ENCODE measurements at places on chromosomes 16 and 17.
A peak's percentile ranks its signal among the peaks of the same experiment; 100 is the strongest.

DNA sequence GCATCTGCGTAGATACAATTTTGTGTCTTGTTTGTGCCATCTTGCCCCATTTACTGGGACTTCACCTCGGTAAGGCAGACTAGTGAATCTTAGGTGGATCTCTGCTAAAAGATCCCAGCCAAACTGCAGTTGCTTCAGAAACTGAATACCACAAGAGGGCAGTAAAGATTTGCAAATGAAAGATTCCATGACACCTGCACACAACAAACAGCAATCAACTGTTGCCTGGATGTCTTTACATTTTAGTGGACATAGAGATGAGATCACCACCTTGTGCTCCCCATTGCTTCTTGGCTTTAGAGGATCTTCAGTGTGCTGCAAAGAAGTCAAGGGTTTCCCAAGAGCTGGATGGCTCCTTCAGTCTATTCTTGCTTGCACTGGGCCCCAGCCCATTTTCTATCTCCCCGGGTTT lies 119.2 kb upstream of the CACNG5 start:
- DNase-seq = no peak

- DNase-seq = no peak
These were observed 65.5 kb upstream of the HSBP1 start for GRCh38 chr16:83742124-83742899.

DNA sequence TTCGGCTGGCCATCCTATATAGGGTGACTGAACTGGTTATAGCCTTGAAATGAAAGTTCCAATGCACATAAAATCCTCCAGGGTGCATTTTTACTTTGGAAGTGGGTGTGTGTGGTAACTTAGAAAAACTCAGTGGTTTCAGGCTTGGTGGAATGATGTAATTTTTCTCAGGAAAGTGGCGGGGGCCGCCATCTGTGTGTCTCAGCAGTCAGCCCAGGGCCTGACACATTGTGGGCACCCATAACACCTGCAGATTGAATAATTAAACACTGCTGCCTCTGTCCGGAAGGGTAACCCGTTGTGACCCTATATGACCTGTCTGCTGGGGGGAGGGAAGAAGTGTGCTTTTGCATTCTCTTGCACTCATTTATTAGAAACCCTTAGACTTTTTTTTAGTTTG lies 2.2 kb upstream of the PDP2 start:
- no peak for DNase-seq

DNA sequence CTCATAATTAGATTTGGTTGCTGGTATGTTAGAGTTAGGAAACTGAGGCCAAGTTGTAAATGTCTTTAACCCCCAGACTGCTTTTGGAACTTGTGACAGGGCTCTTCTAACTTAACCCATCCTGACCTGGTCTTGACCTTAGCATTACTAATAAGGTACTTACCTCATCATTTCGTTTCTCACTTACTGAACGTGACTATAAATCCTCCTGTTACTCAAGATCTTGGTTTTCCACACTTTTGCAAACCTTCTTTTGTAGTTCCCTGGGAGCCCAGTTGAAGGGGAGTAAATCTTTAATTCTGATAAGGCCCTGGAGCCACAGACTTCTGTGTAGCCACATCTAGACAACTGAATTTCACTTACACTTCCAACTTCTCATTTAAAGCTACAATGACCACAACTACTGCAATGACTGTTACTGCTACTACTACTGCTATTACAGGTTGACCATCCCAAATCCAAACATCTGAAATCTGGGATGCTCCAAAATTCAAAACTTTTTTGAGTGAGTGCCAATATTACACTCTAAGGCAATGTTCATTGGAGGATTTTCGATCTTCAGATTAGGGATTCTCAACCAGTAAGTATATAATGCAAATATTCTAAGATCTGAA lies 248.8 kb upstream of the TBX2 start:
- DNase-seq = no peak

DNA sequence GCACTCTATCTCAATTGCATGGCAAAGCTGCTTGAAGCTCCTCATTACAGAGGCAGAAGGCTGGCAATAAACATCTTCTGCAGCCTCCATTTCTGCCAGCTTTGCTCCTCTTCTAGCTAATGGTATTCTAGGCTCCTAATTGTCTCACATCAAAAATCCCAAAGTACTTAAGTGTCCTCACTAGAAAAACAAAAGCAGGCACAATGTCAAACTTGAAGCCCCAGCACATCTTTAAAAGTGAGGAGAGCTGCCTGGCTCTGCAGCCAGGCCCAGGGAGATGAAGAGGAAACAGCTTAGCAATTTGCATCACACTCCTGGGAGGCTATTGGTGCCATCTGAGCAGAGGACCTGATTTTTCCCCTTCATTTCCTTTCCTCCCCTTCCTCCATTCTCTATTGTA lies 197.1 kb downstream of the KCNJ2 start:
- no peak for DNase-seq

GRCh38 chr16:72467157-72467759 lies 295.3 kb upstream of the PMFBP1 start:
- no peak for DNase-seq

DNA sequence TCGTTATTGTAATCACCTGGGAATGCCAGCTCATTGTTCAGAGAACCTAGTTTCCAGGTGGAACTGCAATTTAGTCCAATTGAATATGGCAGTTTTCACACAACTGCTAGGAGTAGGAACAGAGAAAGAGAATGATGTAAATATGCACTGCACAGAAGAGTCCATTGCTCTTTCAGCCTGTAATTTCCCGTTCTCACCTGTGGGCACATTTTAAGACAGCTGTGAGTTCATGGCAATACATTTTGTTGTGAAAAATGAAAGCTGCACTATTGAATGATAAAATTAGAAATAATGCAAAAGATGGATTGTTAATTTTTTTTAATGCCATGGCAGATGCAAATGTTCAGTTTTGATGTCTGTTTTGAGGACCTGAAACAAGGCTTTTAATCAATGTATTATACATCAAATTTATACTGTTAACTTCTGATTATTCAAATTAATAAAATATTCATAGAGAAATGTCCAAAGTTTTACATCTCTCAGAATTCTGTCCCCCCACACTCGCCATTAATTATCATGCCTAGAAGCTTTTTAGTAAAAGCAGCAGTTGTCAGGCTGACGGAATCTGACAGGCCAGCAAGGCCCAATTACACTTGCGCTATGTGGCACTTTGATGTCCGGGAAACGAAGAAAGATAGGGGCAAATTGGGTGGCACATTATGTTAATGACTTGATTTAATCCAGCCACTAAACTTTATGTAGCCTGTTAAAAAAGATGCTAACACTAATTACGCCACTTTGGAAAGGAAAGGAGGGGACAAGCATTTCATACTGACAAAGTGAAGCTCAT lies 72.2 kb downstream of the RPGRIP1L start:
- no peak for DNase-seq

GRCh38 chr16:85844786-85845185 lies 45.3 kb downstream of the COX4I1 start:
- DNase-seq = no peak

GRCh38 chr17:39903158-39903884 lies 15.1 kb downstream of the GSDMB start:
- DNase-seq = no peak

GRCh38 chr17:72643575-72644216 lies 448.8 kb downstream of the SLC39A11 start:
- no peak for DNase-seq

- no peak for DNase-seq
These were observed 8.4 kb upstream of the SREBF1 start for GRCh38 chr17:17845046-17845775.

- peak; percentile 68 for DNase-seq
These were observed 80.0 kb upstream of the NKD1 start for GRCh38 chr16:50467943-50468748.

DNA sequence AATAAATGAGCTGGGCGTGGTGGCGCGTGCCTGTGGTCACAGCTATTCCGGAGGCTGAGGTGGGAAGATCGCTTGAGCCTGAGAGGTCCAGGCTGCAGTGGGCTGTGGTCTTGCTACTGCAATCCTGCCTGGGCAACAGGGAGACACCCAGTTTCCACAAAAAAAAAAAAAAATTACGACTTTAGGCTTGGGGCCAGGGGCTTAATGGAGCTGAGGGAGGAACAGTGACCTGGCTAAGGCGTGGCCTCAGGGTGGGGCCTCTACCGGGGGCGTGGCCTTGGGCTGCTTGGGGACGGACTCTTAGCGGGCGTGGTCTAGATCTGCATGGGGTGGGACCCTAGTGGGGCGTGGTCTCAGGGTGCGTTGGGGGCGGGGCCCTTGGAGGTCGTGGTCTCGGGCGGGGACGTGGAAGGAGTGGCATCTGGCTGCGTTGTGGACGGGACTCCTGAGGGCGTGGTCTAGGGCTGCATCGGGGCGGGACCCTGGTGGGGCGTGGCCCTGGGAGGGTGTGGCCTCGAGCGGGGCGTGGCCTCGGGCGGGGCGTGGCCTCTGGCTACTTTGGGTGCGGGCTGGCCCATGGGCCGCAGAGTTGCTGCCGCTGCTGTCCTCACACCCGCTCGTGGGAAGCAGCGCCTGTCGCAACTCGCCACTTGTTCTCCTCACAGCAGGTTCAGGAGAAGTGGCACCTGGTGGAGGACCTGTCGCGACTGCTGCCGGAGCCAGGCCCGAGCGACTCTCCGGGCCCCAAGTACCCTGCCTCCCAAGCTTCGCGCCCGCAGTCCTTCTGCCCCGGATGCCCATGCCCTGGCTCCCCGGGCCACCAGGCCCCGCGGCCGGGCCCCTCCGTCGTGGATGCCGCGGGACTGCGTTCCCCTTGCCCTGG lies 5.8 kb upstream of the C17orf99 start:
- peak; percentile 98 for DNase-seq

DNA sequence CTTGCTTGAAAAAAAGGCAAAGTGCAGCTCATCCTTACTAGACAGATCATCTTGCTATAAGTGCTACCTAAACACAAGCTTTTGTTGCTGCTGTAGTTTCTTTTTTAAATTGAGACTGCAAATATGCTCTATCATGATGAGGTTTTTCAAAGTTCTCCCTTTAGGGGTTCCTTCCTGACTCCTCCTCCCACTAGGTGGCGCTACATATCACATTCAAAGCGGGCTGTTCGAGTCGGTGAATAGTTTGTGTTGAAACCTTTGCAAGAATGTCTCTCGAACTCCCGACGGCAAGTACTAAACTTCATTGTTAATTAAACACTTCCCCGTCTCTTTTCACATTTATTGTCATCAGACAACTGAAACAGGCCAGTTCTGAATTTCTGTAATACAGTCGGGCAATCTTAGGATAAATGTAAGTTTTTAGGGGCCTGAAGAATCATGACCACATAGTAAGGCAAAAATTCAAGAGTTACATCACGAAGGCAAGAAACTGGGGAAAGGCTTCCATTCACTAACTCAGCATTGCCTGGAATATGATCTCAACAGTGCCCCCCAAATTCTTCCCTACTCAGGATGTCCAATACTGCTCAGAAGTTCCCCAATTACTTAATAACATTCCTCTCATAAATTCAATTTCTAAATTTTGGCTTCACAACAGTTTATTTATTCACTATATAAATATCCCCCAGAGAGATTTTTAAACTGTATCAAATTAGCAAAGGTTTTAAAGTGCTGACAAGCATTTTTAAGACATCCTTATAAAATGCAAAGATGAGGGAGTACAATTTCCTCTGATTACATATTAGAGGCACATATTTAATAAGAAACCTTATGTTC lies 6.7 kb downstream of the HS3ST3A1 start:
- DNase-seq = no peak

- no peak for DNase-seq
These were observed 30.4 kb downstream of the KIAA0513 start for GRCh38 chr16:85057948-85058347.

GRCh38 chr16:55915096-55915827 lies 40.1 kb upstream of the CES5A start:
- DNase-seq = no peak

GRCh38 chr16:56530872-56531271 lies 11.0 kb upstream of the BBS2 start:
- DNase-seq = no peak

DNA sequence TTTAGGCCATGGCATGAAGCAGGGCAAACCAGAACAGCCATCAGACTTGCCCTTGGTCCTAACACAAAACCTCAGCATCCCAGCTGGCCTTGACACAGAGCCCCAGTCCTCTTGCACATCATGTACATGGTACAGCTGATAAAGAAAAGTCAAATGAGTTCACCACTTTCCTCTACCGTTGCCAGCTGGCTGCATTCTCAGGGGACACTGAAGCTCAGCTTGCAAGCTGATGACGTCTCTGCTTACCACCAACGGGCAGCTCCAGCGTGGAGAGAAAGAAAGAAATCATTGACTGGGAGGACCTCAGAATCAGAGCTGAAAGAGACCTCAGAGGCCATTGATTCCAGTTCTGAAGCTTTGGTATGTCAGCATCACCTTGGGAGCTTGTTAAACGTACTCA lies 80.7 kb upstream of the CES5A start:
- DNase-seq = no peak

- DNase-seq = no peak
These were observed 17.7 kb downstream of the G6PC3 start for GRCh38 chr17:44088254-44088653.

- DNase-seq = peak; percentile 57
These were observed 30.0 kb downstream of the IL21R start for GRCh38 chr16:27431773-27432532.

GRCh38 chr16:17476414-17477259 lies 5.9 kb upstream of the XYLT1 start:
- DNase-seq = no peak

GRCh38 chr17:17079761-17080160 lies 37.5 kb downstream of the MPRIP start:
- peak; percentile 69 for DNase-seq

DNA sequence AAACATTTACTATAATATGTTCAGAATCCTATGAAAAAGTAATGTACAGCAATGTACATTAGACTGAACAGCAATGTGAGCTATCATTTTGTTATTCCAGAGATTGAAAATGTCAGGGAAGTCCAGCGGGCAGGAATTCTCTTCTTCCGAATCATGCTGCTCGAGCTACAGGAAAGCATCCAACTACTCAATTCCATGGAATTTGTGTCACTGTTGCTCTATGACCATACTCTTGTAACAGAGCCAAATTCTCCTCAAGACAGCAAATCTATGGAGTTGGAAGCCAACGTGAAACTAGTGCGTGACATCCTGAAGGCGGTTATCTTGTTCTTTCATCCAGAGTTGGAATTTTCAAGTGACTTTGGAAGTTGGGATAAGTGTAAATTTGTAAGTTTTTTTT lies 24.8 kb upstream of the NSRP1 start:
- DNase-seq = no peak

- DNase-seq = no peak
These were observed 588 bp upstream of the SMTNL2 start for GRCh38 chr17:4583782-4584100.

Measured in mesenteric fat pad (tissue), 1 donor.